ENCODE measurements at places on chromosomes 2 and 18. TPM values are rescaled to one million over a fixed set of nuclear protein-coding genes. Genes with fewer than 3 reads are reported as not detected.

DNA sequence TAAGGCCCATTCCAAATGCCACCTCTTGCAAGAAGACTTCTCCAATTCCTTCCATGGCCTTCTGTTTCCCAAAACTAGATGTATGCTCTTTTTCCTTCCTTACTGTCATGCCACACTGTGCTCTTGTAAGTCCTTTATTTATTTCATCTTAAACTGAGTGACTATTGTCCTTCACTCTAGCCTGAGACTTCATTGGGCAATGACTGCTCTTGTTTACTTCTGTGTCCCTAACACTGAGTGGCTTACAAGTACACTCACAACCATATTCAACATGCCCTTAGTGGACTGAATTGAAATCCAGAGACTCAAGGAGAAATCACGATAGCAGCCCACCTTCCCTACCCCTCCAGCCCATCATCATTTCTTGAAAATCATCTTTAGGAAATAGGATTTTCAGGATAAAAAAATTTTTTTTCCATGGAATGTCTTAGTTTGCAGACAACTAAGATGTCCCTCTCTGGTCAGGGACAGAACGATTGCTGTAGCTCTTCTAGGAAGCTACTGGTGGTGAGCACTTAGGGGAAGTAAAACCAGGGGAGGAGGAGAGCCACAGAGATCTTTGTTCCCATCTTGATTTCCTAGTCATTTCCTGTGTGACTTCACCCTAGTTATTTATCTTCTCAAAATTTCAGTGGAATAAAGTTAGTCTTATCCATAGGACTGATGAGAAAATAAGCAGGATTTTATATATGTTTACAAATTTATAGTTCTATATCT is 80.7 kb downstream of the CYRIA start:
- no peak for DNase-seq

DNA sequence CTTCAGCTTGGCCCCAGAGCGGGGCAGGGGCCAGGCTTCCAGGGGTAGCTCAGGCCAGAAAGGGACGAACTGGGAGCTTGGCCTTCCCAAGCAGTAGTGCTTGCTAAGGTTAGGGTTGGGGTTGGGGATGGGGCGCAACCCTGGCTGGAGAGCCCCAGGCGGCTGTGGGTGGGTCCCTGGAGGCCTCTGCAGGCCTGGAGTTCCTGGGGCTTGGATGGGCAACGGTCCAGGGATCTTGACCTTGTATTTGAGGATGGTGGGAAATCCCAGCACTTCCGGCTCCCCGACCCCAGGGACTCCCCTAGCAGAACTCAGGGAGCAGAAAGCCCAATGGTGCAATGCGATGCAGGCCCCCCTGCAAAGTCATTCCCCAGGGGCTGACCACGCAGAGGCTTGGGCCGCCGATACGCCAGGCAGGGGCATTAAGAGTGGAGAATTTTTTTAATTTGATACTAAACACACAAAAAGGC is 12.6 kb upstream of the MLPH start:
- no peak for DNase-seq

DNA sequence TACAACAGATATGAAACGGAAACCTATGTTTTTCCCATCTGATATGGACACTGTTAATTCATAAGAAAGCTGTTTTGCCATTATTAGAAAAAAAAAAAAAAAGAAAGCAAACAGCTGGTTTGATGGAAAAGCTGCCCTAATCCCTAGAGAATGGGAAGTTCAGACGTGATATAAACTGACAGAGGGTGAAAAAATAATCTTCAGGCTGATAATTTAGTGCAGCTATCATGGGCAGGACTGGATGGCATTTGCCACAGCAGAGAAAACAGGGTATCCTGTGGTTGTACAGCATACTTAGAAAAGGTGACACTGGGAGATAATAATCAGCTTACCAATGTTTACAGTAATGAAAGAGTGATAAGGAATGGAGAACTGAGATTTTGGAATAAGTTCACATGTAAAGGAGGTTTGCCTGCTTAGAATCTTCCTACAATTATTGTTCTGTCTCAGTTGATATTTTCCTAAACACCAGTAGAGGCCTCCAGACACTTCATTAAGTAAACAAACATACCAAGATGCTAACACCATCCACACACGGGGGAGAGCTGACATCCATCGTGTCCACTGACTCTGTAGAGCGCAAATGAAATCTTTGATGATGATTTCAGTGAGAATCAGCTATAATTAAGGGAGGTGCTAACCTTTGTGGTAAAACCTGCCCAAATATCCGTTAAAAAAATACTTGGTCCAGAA is 211.6 kb upstream of the MMADHC start:
- peak; percentile 6 for DNase-seq

DNA sequence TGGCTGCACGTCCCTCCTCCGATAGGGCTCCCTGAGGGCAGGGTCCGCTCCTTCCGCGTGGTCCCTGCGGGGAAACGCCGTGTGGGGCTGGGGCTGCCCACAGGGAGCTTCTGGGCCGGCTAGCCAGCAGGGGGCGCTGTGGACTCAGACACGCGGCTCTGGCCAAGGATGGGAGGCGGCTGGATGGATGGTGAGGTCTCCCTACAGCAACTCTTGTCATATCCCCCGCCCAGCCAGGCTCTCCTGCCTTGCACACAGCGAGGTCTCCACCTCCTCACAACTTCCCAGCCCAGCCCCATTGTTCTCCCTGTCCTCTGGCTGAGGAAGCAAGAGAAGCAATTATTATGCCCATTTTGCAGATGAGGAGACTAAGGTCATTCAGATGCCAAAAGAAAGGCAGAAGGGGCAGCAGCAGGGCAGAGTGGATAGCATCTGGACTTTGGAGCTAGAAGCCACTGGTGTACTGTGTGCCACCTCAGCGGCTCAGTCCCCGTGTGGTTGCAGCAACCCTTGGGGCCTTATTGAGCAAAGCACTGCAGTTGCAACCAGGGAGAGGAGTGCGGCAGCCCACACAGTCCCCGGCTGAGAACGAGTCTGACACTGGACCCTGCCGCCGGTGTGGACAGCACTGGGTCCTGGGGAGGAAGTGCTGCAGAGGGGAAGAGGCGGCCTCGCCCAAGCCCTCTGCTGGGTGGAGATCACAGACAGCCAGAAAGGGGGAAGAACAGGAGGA is 99.0 kb downstream of the ZFP36L2 start:
- peak; percentile 93 for DNase-seq

DNA sequence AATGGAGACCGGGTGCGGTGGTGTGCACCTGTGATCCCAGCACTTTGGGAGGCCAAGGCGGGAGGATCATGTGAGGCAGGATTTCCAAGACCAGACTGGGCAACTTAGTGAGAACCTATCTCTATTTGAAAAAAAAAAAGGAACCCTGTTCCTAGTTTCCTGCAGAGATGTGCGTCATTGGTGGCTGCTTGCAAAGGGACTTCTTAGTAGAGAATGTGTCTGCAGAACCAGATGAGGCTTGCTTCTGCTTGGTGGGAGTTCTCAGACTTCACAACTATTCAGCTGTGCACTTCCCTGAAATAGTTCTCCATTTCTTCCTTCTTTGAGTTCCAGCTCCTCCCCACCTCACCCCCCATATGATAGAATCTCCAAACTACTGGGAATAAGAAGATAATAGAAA is 22.3 kb downstream of the ZCCHC2 start:
- DNase-seq = no peak

XPO1 gene
- 479 TPM for total RNA-seq

DNA sequence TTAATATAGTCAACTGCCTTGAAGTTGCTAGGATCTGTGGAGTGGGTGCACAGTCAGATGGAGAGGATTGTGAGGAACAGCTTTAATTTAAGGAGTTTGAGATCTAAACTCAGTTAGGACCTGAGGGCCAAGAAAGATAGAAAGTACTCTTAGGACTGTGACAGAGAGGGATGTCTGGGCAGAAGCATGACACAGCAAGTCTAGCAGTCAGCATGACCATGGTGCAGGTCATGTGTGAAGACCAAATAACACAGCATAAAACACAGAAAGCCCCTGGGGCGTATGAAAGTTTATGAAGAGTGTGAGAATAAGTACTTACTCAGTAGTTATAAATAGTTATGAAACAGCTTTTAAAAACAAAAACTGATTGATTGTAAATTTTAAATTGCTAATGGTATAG is 107.2 kb downstream of the GALNT1 start:
- no peak for DNase-seq

DNA sequence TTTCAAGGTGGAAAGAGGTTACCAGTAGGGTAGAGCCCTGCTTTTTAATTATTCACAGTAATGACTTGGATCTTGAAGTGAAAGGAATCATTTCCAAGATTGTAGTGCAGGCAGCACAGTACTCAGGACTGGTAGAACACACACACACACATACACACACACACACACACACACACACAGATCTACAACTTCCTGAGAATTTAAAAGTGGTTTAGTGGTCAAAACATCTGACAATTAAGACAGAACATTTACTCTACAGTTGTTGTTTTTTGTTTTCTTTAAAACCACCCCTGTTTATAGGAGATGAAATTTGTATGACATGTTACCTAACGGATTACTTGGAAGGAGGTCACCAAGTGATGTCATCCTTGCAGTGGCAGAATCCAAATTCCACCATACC is 146.7 kb upstream of the VRK2 start:
- DNase-seq = no peak

Measured in GM23338 (cell line).